Spinal cord (tissue), 10 donors: ENCODE measurements at places on chromosomes 7 and 10.

DNA sequence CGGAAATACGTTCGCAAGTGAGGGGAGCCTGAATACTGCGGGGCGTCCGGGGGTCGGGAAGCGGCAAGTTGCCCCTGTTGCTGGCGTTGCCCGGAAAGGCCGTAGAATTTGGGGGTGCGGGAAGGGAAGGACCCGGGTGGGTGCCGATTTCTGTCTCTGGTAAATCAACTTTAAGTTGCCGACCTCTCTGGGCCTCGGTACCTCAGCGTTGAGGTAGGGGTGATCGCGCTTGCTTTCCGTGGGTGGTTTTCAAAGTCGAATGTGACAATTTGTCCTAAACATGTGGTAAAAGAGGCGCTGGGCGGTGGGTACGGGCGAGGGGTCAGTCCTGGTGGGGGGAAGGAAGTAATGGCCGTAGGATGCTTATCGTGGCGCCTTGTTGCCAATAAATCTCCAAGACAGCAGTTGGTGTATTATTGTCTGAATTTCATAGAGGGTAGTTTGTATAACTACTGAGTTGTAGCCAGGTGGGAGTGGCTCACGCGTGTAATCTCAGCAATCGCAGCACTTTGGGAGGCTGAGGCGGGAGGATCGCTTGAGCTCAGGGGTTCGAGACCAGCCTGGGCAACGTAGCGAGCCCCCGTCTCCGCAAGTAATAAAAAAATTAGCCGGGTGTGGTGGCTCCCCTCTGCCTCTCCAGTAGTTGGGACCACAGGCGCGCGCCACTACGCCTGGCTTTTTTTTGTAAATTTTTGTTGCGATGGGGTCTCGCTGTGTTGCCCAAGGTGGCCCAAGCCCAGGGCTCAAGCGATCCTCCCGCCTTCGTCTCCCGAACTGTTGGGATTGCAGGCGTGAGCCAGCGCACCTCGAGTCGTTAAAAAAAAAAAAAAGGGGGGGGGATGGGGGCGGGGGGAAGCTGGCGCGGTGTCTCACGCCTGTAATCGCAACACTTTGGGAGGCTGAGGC is 644 bp downstream of the BUD23 start:
- H3K4me3 ChIP-seq: peak overlapping the region; percentile 91
- H3K36me3 ChIP-seq: peaks cover 42% of the 10 kb centered on the region
- no peak for DNase-seq
- H3K27me3 ChIP-seq: no peaks in the 10 kb centered on the region

DNA sequence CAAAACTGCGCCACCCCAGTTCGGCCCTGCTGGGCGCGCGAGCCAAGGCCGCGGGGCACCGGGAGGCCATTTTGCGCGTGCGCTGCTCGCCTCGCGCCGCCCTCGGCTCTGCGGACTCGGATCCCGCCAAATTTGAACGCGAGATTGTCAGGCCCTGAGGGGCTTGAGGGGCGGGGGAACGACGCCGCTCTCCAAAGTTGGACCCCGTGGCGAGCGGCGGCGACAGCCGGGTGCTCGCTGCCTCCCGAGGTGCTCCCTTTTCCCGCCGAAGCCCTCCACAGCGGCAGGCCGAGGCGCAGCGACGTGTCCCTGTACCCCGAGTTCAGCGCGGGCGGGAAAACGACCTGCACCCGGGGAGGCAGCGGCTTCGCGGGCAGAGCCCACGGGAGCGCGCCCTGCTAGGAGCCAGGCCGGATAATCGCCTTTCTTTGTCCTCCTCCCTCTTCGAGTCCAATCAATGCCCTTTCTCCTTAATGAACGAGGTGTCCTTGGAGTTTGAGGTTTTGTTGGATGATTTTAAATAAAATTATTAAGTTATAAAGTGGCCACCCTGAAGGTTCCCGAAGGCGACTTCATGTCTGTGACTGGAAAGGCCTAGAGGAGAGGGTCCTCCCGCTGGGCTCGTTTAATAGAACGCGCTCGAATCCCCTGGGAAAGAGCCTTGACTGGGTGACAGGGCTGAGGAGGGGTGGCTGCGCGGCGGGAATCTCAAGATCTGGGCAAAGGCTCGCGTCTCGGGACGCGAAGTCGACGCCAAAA is 10.7 kb upstream of the SPAG6 start:
- no peak overlapping the region for H3K27ac ChIP-seq
- H3K27me3 ChIP-seq: peaks cover 75% of the 10 kb centered on the region
- peaks cover 34% of the 10 kb centered on the region for H3K4me1 ChIP-seq
- H3K4me3 ChIP-seq: peak overlapping the region; percentile 39
- no peak for DNase-seq

DNA sequence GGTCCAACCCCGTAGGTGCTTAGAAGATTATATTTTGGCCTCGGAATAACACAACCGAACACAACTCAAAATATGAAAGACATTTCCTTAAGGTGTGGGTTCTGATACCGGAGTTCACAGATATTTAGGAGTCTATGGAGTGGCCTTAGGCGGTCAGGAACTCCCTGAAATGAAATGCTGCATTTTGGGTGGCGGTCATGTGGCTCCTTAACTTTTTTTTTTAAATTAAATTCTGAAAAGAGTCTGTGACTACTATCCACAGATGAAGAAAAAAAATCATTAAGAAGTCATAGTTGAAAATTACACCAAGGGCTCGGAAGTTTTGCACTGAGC is 290.9 kb upstream of the NFE2L3 start:
- H3K27me3 ChIP-seq: peaks cover 96% of the 10 kb centered on the region
- H3K4me1 ChIP-seq: peaks cover 27% of the 10 kb centered on the region
- no peak for DNase-seq
- H3K36me3 ChIP-seq: no peaks in the 10 kb centered on the region

GRCh38 chr7:153286763-153287162 is 527.2 kb downstream of the ACTR3B start:
- H3K4me3 ChIP-seq: no peak overlapping the region
- DNase-seq: no peak
- H3K27me3 ChIP-seq: no peaks in the 10 kb centered on the region
- no peak overlapping the region for H3K27ac ChIP-seq
- no peaks in the 10 kb centered on the region for H3K36me3 ChIP-seq

DNA sequence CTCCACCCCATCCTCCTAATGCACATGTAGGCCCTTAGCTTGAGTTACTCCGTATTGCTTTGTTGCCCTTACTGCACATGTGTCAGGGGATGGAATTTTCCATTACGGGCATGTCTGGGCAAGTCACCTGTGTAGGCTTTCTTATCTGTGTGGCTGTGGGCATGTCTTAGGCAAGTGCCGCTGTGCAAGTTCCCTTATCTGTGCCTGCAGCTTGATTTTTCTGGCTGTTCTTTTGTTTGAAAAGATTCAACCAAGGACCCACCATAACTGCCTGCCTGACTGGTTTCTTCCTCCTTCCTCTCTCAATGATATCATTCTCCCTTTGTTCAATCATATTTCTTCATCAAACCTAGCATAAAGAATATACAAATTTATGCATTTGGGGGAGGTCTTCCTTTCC is 88.5 kb downstream of the AKR1D1 start:
- H3K4me1 ChIP-seq: no peaks in the 10 kb centered on the region
- H3K36me3 ChIP-seq: no peaks in the 10 kb centered on the region
- DNase-seq: no peak
- no peak overlapping the region for H3K4me3 ChIP-seq
- H3K27me3 ChIP-seq: no peaks in the 10 kb centered on the region

GRCh38 chr10:21141946-21142492 is 244.9 kb upstream of the NEBL start:
- no peaks in the 10 kb centered on the region for H3K27me3 ChIP-seq
- no peak overlapping the region for H3K27ac ChIP-seq
- no peak overlapping the region for H3K4me3 ChIP-seq
- peaks cover 12% of the 10 kb centered on the region for H3K4me1 ChIP-seq
- H3K36me3 ChIP-seq: no peaks in the 10 kb centered on the region
- DNase-seq: no peak
